Esophagus muscularis mucosa (tissue), 4 donors: ENCODE measurements at places on chromosomes 2 and 18. TPM values are rescaled to one million over a fixed set of nuclear protein-coding genes. Genes with fewer than 3 reads are reported as not detected.

The PRSS56 gene
- total RNA-seq: not detected

- DNase-seq: no peak
Observed at GRCh38 chr2:119671016-119671415, 8.0 kb upstream of the TMEM177 start.

The RUFY4 gene
- not detected for total RNA-seq

- no peak for DNase-seq
Observed at GRCh38 chr2:86234563-86235131, 35.4 kb downstream of the MRPL35 start.

DNA sequence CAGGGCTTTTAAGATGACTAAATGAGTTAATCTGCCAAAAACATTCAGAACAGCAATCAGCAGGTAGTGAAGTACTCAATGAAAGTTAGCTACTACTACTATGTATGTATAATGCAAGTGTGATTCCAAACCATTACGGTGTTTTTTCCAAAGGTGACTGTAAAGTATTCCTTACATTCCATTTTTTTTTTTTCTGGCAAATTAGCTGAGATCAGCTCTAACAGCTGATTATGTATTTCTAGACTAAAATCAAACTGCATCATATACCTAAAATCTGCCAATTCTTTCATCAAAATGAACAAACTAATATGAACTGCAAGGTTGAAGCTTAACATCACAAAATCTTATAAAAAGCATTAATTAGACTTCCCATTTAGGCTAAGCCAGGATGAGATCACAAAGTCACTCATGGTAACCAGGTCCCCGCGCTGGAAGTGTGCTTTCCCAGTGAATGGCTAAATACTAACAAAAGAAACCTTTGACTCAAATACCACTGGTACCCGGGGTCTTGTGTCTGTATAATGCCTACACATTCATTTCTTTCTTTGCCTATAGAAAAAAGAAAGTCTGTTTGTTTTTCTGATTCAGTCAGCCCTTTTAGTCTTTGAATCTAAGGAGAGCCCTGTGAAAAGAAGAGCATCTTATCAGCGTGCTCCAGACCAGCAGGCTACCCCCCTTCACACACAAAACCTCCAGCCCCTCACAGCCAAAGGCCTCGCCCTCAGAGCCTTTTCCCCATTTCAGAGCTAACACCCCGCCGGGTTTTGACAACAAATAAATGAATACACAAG is 88.3 kb downstream of the RBMS1 start:
- no peak for DNase-seq

DNA sequence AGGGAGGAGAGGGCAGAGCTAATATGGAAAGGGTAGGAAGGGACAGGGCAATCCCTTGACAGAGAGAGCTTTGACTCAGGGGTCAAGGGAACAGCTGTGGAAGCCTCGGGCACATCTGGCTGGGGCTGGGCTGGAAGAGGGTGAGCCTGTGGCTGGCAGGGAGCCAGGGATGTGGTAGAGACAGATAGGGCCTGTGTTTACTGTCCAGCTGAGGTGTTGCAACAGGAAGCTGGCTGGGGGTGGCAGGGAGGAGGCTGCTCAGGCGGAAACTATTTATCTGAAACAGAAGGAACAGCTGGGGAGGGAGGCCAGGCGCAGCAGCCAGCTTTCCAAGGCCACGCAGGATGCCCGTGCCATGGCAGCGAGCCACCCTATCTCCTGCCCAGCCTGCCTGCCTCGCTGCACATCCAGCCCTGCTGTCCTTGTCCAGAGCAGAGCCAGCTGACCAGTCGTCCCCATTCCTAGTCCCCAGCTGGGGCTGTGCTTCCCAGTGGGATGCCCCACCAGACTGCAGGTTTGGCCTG is 264.7 kb downstream of the CYP26B1 start:
- no peak for DNase-seq

- DNase-seq: no peak
Observed at GRCh38 chr2:192886636-192887035, 691.9 kb upstream of the TMEFF2 start.

GRCh38 chr2:96528006-96528699 is 8.4 kb upstream of the ARID5A start:
- DNase-seq: no peak

DNA sequence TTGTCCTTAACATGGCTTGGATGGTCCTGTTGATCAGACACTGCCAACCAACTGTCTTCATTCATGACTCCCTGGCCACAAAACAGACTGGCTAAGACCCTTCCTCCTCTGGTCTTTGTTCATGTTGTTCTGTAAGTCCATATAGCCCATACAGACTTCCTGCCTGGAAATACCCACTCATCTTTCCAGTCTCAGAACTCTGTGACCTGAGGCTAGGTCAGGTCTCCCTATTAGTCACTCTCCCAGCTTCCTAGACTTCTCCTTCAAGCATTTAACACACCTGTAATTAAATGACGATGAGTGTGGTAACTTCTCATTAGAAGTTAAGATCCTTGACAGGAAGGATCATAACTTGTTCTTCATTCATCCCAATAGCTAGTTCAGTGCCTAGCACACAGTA is 56.3 kb downstream of the CCDC93 start:
- DNase-seq: no peak

- no peak for DNase-seq
Observed at GRCh38 chr2:101473591-101473910, 1.4 kb downstream of the RFX8 start.

DNA sequence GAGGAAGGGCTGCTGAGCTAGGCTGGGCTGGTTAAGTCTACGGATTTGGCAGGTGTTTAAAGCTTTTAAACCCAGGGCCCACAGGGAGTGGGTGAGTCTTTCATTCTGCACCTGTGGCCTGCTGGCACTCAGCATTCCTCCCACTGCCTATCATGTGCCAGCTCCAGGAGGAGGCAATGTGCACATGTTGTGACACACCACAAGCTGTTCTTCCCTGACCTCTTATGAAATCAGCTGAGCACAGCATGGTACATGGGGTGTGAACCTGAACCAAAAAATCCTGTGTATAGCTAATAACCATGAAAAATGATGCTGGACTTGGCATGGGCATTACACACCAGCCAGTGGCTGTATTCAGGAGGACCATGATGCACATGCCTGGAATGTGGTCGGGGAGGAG is 297.9 kb upstream of the MMADHC start:
- DNase-seq: no peak

The RPL31 gene
- 1,376 TPM for total RNA-seq
